ENCODE measurements at places on chromosomes 4 and X.

- no peak for DNase-seq
These were observed 28.9 kb upstream of the WDFY3 start for GRCh38 chr4:84995386-84995785.

DNA sequence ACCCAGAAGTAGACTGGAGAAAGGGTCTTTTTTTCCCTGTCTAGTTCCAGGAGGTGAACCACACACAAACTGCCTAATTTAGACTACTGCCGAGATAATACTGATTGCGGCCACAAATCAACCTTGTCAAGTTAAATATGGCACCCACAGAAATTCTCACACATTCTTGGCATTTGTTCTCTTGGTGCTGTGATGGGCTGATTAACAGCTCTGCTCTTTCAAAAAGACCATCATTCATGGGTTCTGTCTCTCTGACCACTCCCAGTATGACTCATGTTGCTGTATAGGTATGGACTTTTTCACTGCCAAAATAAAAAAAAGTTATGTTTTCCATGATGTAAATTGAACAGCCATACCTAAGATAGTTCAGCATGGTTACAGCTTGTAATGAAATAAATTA, 1003.5 kb upstream of the LCORL start:
- DNase-seq, result no peak

DNA sequence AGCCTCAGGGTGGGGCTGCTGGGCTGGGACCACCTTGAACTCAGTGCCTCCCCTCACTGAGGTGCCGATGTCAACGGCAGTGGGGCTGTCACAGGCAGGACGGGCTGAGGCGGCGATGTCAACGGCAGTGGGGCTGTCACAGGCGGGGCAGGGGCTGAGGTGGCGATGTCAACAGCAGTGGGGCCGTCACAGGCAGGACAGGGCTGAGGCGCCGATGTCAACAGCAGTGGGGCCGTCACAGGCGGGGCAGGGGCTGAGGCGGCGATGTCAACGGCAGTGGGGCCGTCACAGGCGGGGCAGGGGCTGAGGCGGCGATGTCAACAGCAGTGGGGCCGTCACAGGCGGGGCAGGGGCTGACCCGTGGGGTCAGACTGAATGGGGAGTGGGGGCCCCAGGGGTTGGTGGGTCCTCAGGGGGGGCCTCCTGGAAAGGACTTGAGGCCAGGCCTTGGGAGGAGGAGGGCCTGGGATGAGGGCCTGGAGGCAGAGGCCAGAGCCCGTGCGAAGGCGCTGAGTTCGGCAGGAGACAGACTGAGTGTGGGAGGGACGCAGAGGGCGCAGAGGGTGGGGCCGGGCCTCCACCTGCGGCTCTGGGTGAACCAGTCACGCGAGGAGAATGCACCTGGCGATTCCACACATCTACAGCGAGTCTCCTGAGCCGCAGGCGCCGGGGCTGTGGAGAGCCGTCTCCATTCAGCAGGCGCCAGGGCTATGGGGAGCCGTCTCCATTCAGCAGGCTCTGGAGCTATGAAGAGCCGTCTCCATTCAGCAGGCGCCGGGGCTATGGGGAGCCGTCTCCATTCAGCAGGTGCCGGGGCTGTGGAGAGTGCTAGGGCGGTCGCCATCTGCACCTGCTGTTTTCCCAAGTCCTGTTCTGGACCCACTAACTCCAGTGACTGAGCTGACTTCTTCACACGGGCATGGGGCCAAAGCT, 22.9 kb downstream of the ATP5ME start:
- no peak for DNase-seq

GRCh38 chr4:1226144-1226481, 22.8 kb downstream of the CTBP1 start:
- DNase-seq, result no peak

DNA sequence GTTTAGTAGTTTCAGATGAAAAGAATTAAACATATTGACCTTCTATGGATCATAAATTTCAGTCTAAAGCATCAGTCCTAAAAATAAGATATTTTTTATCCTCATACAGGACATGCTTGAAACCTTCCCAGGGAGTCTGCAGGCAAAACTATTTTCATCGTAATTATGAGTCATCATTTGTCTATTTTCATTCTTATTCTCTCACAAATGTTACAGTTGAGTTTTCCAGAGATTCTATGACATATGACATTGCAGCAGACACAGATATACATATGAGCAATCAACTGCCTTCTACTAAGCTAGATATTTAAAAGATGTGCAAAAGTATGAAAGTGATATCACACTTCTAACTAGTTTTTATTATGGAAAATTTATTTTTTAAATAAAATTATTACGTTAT, 398.0 kb downstream of the MAGEB5 start:
- DNase-seq, result no peak

DNA sequence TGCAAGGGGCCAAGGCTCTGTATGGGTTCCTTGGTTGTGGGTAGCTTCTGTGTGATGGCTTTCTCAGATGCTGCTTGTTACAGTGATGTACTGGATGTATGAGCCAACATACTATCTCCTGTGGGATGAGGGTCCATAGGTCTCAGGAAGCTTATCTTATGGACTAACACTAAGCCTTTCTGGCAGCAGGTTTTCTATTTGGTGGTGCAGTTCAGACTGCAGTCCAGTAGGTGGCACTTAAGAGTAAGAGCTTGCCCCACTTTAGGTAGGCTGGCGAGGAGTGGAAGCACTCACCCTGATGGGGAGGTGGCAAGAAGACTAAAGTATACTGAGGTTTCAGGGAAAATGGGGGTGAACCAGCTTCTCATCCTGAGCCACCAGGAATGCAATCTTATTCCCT, 306.7 kb upstream of the MAOA start:
- DNase-seq, result peak; percentile 41

GRCh38 chr4:97851115-97851514, 292.2 kb downstream of the STPG2 start:
- DNase-seq, result no peak

- no peak for DNase-seq
These were observed 235.1 kb upstream of the TAPT1 start for GRCh38 chr4:16461362-16461761.

DNA sequence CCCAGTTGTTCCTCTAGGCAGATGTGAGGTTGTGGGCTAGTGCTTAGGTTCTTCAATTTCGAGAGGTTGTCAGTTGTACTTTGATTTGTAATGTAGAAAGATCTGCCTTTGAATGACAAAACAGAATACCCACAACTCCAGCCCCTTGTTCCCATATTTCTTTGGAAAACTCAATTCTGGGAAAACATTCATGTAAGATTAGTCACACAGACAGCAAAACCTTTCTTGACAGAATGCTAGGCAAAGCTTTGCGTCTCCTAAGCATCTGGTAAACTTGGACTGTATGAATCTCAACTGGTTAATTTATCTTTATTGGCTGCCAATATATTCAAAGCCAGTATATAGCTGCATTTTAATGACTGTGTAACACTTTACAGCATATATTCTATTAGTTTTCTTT, 34.9 kb downstream of the NOCT start:
- no peak for DNase-seq

DNA sequence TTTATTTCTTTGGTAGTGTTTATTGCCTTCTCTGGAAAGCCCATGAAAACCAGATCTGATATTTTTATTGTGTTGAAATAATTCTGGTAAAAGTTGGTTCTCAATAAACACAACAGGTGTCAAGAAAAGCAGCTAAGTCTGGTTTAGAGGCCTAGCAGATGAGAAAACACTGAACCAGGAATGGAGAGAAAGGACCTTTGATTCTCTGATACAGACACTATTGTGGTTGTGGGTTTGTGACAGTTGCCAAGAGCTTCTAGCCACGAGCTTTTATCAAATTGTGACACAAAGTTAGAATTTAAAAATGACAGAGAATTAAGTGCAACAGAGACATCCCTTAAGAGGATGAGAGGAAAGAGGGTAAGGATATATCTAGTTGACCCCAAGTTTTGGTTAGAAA, 42.6 kb downstream of the DDIT4L start:
- DNase-seq, result peak; percentile 95

GRCh38 chr4:38526412-38526811, 137.6 kb upstream of the KLF3 start:
- no peak for DNase-seq

GRCh38 chr4:40475609-40476008, 140.5 kb downstream of the CHRNA9 start:
- no peak for DNase-seq

DNA sequence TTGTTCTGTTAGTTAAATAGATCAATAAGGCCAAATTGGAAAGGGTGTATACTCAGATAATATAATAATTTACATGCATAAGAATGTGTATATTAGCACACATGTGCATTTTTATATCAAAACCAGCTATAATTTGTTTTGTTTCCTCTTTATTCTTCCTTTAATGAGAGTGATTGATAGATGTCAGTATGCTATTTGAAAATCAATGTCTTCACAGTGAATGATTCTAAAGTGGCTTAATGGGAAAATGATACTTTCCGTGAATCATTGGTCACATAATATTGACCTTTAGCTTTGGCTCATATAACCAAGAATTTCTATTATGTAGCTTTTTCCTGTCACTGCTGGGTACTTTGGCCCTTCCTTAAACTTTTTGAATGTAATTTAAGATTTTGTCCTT, 48.6 kb downstream of the PLS3 start:
- no peak for DNase-seq

GRCh38 chr4:181078196-181078595, 1165.0 kb upstream of the TENM3 start:
- no peak for DNase-seq

- DNase-seq, result no peak
These were observed 667.4 kb upstream of the NDST4 start for GRCh38 chr4:115780835-115781234.

GRCh38 chr4:119671205-119671604, 42.6 kb upstream of the PDE5A start:
- no peak for DNase-seq

DNA sequence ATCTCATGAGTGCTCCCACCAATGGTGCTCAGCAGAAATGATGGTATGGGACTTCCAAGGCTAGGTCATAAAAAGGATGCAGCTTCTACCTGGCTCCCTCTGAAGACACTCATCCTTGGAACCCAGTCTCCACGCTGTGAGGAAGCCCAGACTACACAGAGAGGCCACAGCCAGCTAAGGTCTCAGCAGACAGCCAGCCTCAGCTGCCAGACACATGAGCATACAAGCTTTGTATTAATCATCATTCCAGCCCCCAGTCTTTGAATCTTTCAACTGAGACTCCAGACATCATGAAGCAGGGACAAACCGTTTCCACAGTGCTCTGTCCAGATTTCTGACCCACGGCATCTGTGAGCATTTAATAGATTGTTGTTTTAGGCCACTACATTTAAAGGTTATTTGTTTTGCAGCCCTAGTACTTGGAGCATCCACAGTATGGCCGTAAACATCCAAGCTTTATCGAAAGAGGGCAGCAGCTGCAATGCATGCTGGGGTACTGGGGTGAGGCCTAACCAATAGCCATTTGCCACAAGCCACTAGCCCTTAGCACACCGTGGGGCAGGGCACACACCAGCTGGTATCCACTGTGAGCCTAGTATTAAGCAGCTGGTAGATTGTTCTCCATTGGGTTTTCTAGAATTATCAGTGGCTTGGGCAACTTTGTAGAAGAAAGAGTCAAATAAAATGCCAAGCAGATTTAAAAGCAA, 449.1 kb downstream of the BCOR start:
- no peak for DNase-seq

- DNase-seq, result no peak
These were observed 24.4 kb downstream of the CLDN22 start for GRCh38 chr4:183295711-183296110.

DNA sequence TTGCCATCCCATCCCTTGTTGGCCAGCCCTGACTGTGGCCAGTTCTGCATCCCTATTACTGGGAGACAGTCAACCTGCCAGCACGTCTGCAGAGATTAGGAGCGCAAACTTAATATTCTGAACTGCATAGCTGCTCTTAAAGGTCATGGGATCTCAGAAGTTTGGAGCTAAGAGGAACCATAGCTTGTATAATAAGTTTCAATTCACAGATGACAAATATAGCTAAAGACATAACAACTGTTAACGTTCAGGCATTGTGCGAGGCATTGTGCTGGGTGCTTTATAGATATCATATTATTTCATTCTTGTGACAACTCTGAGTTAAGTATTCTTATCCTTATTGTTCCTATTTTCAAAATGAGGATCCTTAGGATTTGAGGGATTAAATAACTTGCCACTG, 3.7 kb downstream of the SCARB2 start:
- no peak for DNase-seq

DNA sequence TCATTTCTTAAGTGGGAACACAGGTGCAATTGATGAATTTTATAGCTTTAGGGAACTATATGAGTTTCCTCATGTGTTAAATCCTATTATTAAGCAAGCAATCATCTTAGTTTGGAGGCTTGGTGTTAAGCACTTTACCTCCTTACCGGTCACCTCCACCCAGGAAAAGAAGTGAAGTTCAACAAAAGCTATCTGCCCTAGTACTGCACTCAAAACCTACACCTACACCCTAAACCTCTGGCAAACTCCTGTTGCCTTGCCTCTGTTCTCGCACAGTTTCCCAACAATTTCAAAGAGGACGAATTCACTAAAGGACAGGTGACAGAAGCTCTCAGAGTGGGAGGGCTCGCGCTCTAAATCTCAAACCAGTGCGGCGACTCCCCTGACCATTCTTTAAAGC, 85.7 kb upstream of the TENT5D start:
- DNase-seq, result no peak

GRCh38 chr4:158906073-158906472, 137.2 kb downstream of the FNIP2 start:
- peak; percentile 91 for DNase-seq

GRCh38 chr4:8468746-8469535, 28.4 kb downstream of the TRMT44 start:
- DNase-seq, result peak; percentile 35

DNA sequence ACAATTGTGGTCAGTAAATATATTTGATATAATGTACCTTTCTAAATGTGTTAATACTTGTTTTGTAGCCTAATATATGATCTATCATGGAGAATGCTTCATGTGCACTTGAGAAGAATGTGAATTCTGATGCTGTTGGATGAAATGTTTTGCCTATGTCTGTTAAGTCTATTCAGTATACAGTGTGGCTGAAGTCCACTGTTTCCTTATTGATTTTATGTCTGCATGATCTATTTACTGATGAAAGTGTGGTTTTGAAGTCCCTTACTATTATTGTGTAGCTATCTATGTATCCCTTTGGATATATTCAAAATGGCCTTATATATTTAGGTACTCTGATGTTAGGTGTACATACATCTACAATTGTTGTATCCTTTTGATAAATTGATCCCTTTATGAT, 515.8 kb upstream of the EPHA5 start:
- no peak for DNase-seq

- DNase-seq, result no peak
These were observed 47.5 kb upstream of the NDP start for GRCh38 chrX:44020693-44021092.

Measured in Jurkat, Clone E6-1 (cell line).